Melanocyte of skin (primary cell): ENCODE measurements at places on chromosomes 7 and 10. TPM values are rescaled to one million over a fixed set of nuclear protein-coding genes. Genes with fewer than 3 reads are reported as not detected.

The NYAP1 gene
- total RNA-seq: 0.33 TPM in 1 of 2 replicates, not detected in the other

The CDK1 gene
- total RNA-seq: 109 TPM in 2 replicates

The GALNT17 gene
- not detected in 2 replicates for total RNA-seq

The DYDC2 gene
- not detected in 2 replicates for total RNA-seq

The ICA1 gene
- 10.3 and 12.4 TPM in 2 replicates for total RNA-seq

The KNDC1 gene
- under 0.01 and 0.67 TPM in 2 replicates for total RNA-seq

The TMEM26 gene
- 1.4 and 1.5 TPM in 2 replicates for total RNA-seq

The C10orf67 gene
- total RNA-seq: 0.33 and 0.62 TPM in 2 replicates

The ZNF479 gene
- total RNA-seq: not detected in 2 replicates

The BCL7B gene
- 26.3 and 26.4 TPM in 2 replicates for total RNA-seq

The CCL24 gene
- total RNA-seq: 0.62 TPM in 1 of 2 replicates, not detected in the other

The NRG3 gene
- 0.67 and 1.5 TPM in 2 replicates for total RNA-seq

The LBX1 gene
- not detected in 2 replicates for total RNA-seq

The VWA2 gene
- 0.36 TPM in 1 of 2 replicates, not detected in the other for total RNA-seq
